ENCODE measurements at places on chromosomes 2 and 18.

GRCh38 chr2:120904830-120905234 lies 169.2 kb downstream of the GLI2 start:
- DNase-seq = no peak

DNA sequence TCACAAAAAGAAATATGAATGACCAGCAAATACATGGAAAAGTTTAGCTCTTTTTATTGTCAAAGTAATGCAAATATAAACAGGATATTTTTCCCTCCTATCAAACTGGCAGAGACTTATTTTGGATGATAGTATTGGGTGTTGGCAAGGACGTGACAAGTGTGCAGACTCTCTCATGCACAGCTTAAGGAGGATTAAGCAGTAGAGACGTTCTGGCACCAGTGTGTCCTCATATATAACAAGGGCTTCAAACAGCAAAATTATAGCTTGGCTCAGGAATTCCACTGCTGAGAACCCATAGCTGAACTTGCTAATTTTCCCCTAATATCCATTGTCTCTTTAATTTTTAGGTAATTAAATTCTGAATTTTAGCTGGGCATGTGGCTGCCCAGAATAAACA lies 114.4 kb downstream of the FAM124B start:
- no peak for DNase-seq

- DNase-seq = no peak
Observed at GRCh38 chr2:88738271-88738670, 46.8 kb downstream of the RPIA start.

GRCh38 chr2:239035361-239035814 lies 187.5 kb downstream of the TWIST2 start:
- DNase-seq = no peak

- no peak for DNase-seq
Observed at GRCh38 chr2:119704670-119705120, 25.7 kb downstream of the TMEM177 start.

DNA sequence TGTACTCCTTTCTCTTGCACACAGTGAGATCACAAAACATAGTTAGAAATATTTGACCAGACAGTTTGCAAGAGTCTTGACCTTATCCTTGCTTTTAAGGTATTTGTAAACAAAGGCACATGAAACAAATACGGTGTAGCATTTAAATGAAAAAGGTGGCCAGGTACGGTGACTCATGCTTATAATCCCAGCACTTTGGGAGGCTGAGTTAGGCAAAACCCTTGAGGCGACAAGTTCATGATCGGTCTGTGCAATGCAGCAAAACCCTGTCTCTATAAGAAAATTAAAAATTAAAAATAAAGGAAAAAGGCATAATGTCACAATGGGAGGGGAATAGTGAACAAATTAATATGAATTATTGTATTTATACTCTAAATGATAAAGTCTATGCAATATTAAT lies 109.5 kb upstream of the PIK3C3 start:
- DNase-seq = no peak
